SJSA1 (cell line): ENCODE measurements at places on chromosomes 2 and 18. TPM values are rescaled to one million over a fixed set of nuclear protein-coding genes. Genes with fewer than 3 reads are reported as not detected.

The UGT1A8 gene
- total RNA-seq = not detected in 2 replicates

The LYG2 gene
- not detected in 2 replicates for total RNA-seq

The RAB27B gene
- 0.88 and 1.1 TPM in 2 replicates for total RNA-seq

The SLC23A3 gene
- 0.13 TPM in 1 of 2 replicates, not detected in the other for total RNA-seq

The RAB17 gene
- 0.21 and 0.28 TPM in 2 replicates for total RNA-seq

The PLEK gene
- total RNA-seq = not detected in 2 replicates

The CFAP53 gene
- 0.08 TPM in 1 of 2 replicates, not detected in the other for total RNA-seq

The IL36G gene
- not detected in 2 replicates for total RNA-seq

The CMPK2 gene
- total RNA-seq = 0.55 and 3.1 TPM in 2 replicates

The LONRF2 gene
- 0.81 TPM in 1 of 2 replicates, not detected in the other for total RNA-seq

The POU3F3 gene
- 0.11 TPM in 1 of 2 replicates, not detected in the other for total RNA-seq

The IL36RN gene
- not detected in 2 replicates for total RNA-seq

The ASB18 gene
- 1.1 TPM in 1 of 2 replicates, not detected in the other for total RNA-seq

The DSG1 gene
- total RNA-seq = not detected in 2 replicates

The LGALSL gene
- 3.9 and 4.4 TPM in 2 replicates for total RNA-seq

The TMEM247 gene
- not detected in 2 replicates for total RNA-seq

The TUBA3E gene
- total RNA-seq = not detected in 2 replicates

The VIT gene
- 0.31 and 1.1 TPM in 2 replicates for total RNA-seq

The FLACC1 gene
- total RNA-seq = 0.58 and 0.75 TPM in 2 replicates

The FSHR gene
- total RNA-seq = not detected in 2 replicates

The RTP5 gene
- total RNA-seq = not detected in 2 replicates

The ALPG gene
- total RNA-seq = 0.03 TPM in 1 of 2 replicates, not detected in the other

The WNT10A gene
- not detected in 2 replicates for total RNA-seq

The CYP27C1 gene
- total RNA-seq = 0.63 and 2.7 TPM in 2 replicates

The TFCP2L1 gene
- not detected in 2 replicates for total RNA-seq

The RGPD3 gene
- 0.03 and 0.39 TPM in 2 replicates for total RNA-seq

The CHRNA1 gene
- total RNA-seq = 0.16 TPM in 1 of 2 replicates, not detected in the other

The HJURP gene
- total RNA-seq = 73.2 and 81.4 TPM in 2 replicates

The SP100 gene
- total RNA-seq = 42.2 and 63.3 TPM in 2 replicates

The PDE1A gene
- total RNA-seq = not detected in 2 replicates

The ZBTB14 gene
- total RNA-seq = 17.3 and 22.5 TPM in 2 replicates

The BCL2L11 gene
- 2.0 and 4.8 TPM in 2 replicates for total RNA-seq
